ENCODE measurements at places on chromosomes 5 and 9.

DNA sequence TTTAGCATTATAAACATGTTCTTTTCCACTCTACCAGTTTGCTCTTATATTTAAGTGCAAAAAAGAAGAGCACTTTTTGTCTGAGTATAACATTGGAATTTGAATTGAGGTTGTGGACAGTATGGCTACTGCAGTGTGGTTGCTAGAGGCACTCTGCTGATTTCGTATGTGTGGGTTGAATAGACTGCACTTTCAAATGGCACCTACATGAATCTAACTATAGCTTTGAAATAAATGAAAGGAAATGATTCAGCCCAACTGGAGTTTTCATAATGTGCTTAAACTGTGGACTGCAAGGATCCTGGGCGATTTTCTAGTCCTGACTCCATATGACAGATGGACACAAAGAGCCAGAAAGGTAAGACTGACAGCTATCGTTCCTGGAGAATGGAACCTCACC lies 657.6 kb upstream of the RIOK2 start:
- no peak for DNase-seq

- no peak for DNase-seq
Measured at GRCh38 chr9:113620377-113621161, 157.0 kb downstream of the RGS3 start.

DNA sequence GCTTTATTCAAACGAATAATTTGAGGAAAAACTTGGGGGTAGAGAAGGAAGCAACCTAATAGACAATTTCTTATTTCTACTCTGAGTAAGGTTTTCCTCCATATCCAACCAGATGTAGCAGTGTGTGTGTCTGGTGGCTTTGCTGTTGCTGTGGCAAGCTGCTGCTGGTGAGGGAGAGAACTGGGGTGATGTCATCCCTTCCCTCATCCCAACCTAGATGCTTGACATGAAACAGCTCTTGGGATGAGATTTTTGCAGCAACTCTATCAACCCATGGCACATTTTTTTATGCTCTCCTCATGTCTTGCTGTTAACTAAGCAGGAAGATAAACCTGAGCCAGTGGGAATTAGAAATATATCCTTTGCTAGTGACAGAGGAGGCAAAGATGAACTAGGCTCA lies 135.8 kb downstream of the PCSK1 start:
- DNase-seq: no peak

DNA sequence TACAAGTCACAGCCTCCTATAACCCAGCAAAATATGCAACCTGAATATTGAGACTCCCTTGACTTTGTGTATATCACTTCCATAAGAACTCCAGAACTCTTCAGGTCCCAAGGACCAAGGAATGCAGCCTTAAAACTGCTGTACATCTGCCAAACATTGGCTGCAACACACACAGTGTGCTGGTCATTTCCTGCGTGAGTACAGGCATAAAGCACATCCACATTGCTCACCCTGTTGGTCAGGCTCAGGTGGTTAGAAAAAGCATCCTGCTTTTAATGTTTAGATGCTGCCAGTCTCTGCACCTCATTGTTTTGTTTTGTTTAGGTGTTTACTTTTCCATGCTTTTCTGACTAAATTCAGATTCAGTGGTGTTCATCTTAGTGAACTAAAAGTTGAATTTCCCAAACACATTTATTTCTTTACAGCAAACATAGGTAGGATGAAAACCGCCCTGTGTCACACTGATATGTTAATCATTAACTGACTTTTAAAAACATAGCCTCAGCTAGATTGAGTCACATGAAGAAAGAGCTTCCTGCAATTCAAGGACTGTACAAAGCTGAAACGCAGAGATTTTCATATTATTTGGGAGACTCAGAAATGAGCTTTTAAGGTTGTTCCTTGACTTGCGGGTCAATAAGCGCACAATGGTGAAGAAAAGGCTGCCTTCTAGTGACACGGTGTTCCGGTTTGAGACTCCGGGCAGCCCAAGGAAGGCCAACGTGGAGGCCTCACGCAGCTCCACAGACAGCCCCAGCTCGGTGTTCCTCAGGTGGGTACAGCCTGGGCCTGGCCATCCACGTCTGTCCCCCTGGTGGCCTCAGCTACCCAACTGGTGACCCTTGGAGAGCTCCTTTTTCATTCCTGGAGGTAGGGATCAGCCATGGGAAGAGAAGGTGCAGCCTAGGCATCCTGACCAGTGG lies 52.2 kb upstream of the GRAMD2B start:
- no peak for DNase-seq

DNA sequence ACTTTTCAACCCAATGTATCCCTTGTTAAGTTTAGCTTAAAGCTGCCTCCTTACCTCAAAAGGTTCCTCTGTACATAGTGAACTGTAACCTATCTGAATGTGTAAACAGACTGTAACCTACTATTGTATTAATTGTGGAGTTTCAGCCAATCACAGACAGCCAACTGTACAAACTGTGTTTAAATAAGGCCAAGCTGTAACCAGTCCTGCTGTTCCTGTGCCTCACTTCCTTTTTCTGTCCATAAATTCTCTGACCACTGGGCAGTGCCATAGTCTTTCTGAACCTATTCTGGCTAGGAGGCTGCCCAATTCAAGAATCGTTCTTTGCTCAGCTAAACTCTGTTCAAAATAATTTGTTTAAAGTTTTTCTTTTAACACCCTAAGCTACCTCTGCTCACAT lies 74.7 kb upstream of the DAPK1 start:
- no peak for DNase-seq

GRCh38 chr9:72440378-72440777 lies 75.4 kb upstream of the ZFAND5 start:
- DNase-seq: no peak

- no peak for DNase-seq
Measured at GRCh38 chr5:60842871-60843385, 1.1 kb downstream of the ELOVL7 start.

DNA sequence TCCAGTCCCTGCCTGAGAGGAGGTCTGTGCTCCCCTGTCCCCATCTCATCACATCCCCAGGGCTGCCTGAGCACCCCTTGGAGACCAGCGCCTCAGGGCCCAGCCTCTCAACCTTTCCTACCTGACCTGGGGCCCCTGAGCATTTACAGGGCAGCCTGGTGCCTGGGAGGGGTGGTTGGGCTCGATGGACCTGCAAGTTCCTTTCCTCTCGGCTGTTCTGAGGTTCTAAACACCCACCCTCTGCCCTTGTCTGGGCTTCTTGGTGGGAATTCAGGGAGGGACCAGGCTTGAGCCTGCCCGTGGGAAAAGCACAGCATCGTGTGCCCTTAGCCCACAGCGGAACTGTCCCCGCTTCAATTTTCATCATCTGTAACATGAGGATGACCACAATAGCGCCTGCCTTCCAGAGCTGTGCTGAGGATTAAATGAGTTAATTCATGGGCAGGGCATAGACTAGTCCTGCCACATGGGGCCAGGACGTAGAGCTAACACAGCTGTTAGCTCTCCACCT lies 91.0 kb upstream of the SH3PXD2B start:
- no peak for DNase-seq

DNA sequence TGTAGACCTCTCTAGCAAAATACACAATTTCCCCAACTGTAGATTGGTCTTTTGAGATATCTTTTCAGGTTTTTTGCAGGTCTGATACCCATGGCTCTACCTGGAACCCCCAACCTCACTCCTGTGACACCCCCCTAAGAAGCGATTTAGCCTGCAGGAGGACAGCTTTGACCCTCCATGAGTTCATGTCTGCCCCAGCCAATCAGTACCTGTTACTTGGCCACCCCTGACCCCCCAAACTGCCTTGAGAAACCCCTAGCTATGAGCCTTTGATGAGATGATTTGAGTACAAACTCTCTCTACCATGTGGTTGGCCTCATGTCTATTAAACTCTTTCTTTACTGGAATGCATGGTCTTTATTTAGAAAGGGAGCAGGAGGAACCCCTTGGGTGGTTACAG lies 25.7 kb downstream of the ABO start:
- no peak for DNase-seq

DNA sequence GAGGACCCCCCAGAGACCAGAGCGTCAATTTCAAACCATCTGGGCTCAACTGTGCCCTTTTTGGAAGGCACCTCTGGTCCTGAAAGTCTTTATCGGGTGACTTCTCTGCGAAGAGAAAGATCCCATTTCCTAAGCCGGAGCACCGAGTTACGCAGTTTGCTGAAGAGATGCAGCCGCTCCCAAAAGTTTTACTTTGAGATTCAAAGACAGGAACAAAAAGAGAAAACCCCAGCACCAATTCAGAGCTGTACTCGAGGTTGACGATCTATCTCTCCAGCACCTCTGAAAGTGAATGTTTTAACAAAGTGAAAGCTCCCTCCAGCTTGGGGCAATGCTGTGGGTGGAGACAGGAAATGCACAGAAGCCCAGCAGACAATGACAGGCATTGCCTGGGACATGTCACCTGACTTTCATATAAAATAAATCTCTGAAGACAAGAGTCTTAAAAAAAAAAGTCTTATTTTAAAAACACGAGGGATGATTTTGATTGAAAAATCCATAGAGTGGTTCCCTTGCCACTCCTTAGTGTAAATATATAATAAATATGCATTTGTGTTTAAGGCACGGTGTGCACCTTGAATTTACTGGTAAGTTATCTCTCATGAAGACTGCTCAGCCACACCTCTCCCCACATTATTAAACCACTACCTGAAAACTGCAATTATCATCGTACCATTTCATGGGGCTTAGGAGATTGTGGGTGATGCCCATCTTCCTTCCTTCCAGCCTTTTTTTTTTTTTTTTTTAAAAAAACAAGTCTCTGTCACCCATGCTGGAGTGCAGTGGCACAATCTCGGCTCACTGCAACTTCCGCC lies 79.9 kb downstream of the FNBP1 start:
- peak; percentile 74 for DNase-seq

GRCh38 chr9:71921190-71921814 lies 9.9 kb downstream of the C9orf85 start:
- no peak for DNase-seq

DNA sequence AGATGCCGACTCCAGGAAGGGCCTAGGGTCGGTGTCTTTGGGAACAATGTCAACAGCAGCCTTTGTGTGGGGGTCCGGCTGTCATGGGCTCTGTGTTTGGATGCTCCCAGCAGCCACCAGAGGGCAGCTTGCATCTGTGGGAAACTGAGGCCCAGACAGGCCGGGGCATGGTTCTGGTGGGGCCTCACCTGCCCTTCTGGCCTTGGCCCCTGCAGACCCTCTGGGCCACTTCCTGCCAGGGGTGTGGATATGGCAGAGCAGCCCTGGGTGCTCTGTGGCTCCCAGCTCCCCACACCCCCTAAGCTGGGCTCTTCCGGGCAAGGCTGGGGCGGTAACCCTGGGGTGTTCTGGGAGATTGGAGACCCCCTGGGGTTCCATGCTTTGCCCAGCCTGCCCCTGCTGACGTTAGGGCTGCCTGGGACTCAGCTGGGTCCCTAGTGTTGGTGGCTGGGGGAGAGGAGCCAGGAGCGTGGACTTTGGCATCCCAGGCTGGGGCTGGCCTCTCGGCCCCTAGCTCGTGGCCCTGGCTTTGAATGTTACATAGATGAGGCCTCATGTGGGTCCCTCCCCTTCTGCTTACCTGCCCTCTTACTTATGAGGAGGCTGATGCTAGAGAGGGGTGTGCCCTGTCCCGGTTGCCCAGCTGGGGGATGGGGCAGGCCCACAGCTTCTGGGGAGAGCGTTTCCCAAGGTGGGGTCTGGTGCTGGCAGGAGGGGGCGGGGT lies 38.3 kb downstream of the RXRA start:
- no peak for DNase-seq
